Suppressor macrophage (primary cell): ENCODE measurements at places on chromosomes 2 and 18.

DNA sequence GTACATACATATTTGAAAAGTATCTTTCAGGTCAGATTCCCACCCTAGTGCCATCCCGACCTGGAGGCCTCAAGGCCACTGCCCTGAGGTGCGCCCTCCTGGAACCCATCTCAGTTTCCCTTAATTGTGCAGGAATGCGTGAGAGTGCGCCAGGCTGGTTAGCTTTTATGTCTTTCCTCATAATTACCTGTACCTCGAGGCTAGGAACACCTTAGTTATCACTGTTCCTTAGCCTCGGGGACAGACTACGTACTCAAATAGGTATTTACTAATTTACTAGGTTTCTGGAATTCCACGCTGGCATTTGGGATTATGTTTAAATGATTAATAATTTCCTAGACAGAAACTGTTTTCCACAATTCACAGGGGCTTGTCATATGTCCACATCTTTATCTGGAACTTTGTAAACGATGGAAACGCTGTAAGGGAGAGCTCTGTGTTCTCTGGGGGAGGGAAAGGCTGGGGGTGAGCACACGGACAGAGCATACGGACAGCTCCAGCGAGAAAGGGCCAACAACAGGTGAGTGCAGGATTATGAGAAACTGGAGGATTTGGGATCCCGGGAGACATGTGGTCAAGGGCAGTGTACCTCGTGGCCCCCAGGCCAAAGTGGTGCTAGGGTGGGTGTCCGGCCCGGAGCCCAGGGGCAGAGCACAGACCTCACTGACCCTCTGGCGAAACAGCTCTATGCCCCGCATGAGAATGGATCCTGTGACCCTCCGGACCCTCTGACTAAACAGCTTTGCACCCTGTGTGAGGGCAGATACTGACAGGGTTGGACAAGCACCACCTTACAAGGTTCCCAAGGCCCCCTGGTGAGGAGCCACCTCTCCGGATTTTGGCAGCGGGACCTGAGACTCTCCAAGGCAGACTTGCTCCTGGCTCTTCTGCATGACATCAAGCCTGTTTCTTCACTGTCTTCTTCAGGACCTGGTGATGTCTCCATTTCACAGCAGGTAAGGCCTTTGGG, 102.0 kb upstream of the PXDN start:
- DNase-seq = no peak

DNA sequence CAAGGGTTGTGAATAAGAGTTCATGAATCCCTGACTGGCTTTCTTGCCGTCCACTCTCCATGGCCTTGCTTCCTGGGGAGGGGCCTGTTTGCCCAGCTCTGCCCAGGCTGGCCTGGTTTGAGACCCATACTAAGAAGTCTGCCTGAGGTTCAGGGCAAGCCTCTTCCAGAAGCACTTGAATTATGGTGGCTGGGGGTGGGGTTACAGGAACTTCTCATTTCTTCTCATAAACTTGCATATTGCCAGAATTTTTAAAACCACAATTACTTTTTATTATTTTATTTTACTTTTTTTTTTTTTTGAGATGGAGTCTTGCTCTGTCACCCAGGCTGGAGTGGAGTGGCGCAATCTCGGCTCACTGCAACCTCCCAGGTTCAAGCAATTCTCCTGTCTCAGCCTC, 42.0 kb downstream of the GORASP2 start:
- no peak for DNase-seq

- no peak for DNase-seq
Observed at GRCh38 chr2:207206011-207206410, 40.3 kb upstream of the KLF7 start.

DNA sequence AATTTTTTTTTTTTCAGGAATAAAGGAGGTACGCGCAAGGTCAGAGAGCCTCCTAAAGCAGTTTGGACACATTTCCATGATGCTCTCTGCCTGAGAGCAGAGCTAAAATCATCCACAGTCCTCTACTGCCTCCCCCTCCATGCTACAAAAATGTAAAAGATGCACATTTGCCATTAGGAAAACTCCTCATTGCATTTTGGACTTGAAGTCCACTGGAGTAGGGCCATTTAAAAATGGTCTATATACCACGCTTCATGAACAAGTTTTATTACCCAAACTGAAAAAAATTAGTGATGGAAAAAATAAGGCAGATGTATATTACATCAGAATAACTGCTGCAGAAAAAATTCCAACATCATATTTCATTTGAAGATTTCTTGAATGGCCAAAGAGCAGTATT, 256.0 kb downstream of the AFF3 start:
- DNase-seq = no peak

DNA sequence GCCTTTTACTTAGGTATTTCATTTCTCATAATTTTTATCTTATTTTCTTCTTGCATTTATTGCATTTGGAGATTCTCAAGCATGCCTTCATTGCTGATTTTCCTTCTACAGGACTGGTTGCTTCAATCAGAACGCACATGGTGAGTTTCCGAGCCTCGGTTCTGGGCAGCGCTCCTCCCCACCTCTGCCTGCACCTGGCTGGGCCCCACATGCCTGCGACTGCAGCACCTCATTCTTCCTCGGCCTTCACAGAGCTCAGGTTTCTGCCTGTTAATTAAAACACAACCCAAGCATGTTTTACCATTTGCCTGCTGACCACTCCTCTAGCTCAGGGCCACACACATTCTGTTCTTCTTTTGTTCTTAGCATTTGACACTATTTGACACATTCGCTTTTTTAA, 398.8 kb downstream of the GALR1 start:
- DNase-seq = no peak

DNA sequence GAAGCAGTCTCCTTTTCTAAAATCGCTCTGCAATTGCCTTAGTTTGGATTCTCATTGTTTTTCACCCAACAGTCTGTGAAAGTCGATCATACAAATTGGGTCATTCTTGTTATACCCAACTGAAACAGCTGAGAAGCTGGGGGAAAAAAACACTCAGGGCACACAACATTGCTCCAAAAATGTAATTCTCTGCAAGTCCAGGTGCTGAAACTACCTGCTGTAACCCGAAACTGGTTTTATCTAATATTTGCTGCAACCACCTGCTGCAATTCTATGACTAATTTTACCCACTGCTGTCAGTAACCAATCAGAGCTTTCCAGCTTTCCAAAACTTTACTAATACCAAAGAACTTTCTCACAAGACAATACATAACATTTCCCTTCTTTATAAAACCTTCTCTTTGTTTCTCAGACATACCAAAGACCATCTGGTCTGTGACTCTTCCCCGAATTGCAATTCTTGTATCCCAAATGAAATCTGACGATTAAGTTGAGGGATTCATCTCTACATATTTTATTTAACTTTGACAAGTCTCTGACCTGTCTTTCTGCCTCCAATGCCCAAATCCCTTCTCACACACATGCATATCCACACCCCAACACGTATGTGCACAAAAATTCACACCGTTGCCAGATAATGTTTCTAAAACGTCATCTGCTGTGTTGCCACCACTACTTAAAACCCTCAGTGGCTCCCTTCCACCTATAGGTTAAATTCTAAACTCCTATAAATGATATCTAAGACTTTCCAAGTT, 198.3 kb downstream of the PIEZO2 start:
- no peak for DNase-seq

- peak; percentile 82 for DNase-seq
Observed at GRCh38 chr2:28958689-28959088, 22.4 kb upstream of the TOGARAM2 start.

DNA sequence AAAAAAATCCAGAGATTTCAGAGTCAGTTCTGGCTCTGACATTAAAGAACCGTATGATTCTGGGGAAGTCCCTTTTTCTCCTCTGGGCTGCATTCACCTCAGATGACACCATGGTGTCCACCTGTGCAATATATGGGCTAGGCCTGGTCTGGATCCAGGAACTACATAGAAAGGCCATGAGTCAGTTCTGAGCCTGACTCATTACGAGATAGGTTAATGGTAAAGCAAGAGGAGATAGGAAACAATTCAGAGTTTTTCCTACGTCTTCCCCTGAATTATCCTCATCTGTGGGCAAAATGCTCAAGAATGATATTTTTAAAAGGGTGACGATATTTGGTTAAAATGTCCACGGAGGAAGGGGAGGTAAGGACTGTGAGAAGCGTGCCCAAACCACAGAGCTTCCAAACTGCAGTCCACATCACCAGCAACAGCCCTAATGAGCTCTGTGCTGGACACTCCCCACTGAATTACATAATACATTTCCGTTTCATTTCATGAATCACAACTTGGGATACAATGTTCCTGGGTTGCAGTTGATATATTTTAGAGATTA, 180.1 kb upstream of the OSR1 start:
- no peak for DNase-seq

DNA sequence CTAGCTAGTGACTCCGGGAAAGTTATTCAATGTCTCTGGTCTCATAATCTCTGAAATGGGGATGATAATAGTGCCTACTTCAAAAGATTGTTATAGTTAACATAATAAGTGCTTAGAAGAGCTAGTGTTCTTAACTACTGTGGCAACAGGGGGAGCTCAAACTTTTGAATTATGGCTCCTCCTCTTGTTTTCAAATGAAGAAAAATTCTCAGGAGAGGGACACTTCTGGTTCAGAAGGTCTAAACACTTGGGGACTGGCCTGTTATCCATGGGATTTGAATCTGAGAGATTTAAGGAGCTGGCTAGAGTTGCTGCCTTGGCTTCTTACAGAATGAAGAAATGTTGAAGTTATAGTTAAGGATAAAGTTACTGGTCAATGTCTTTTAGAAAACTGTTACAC, 92.2 kb upstream of the ITGB6 start:
- no peak for DNase-seq

DNA sequence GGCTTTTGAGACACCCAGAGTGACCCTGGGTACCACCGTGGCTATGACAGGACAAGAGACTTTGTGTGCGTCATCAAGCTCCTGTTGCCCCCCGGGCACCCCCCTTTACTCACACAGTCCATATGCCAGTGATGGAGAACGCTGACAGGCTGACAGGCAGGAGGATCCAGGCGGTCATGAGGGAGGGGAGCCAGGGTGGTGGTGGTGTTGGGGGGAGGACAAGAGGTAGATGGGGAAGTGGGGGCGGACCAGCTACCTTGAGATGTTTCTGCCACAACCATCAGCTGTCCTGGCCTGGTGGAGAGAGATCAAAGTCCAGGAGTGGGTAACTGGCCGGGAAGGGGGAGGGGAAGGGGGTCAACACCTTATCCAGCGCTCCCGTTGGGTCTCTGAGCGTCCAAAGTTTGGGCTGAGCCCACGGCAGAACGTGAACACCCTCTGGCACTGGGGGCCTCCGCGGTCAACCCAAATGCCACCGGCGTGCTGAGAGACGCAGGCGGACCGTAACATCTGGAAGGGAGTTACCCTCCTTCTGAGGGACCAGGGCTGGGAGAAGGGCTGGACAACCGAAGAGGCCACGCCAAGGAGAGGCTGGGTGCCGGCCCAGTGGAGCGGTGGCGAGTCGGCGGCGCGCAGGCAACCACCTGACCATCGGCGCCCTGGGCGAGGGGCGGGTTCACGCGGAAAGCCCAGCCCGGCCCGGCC, 575 bp downstream of the TMEM150A start:
- peak; percentile 83 for DNase-seq

DNA sequence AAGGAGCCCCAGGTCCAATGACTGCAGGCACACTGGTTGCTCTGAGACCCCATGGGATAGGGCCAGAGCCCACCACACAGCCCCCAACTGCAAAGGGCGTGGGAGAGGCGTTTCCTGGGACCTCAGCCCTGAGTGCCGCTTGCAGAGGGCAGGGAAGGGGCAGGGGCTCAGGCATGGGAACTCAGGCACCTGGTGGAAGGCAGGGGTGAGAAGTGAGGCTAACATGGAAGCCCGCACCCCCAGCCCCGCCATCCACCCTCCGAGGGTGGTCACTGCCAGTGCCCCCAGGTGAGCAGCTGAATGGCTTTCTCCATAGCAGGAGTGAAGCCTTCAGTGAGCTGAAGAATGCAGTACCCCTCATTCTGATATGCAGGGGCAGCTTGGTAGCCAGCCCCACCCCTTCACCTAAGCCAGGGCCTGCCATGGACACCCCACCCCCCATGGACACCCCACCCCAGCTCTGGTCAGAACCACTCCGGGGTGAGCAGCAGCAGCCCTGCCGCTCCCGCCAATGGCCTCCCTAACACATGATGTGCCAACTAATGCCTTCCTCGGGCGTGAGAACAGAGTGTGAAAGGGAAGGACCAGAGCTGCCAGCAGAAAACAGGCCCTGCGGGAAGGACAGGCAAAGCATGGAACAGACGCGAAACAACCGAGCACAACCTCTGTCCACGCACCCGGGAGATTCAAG, 6.6 kb downstream of the KIF1A start:
- DNase-seq = no peak

DNA sequence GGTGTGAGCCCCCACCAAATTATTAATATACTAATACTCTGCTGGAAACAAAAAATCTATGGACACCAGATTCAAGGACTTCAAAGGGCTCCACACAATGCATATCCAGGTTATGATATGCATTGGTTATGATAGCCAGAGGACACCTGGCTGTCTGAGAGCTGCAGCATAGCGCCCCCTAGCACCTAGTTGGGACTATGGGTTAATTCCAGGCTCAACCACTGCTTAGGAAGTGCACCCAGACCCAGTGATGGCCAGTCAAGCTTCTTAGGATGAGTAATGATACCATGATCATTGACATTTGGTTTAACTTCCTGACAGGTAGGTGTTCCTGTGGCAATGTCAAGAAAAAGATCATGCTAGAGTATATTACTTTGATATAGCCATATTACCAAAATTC, 3.8 kb upstream of the FRZB start:
- no peak for DNase-seq

DNA sequence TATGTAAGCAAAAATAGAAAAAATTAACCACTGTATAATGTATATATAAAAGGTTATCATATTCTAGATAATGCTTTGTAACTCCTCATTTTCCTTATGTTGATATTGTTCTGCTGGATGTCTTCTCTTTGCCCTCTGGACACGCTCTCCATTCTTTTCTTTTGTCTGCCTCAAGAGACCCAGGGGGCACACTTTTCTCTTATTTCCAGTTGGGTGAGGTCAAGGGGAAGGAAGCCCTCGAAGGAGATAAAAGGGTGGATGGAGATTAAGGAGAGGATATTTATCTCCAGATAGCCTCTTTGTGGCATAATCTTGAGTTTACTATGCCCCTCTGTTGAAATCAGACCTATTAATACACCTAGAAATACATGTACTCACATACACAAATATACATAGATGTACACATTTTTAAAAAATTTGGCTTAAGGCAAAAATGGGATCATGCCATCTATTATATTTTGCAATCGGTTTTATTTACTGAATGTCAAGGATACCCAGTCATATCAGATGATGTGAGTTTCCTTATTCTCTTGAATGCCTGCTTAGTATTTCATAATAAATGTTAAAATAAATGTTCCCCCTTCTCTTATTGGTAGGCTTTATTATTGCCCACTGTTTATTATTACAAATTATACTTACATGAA, 65.3 kb downstream of the LCLAT1 start:
- no peak for DNase-seq
